ENCODE measurements at places on chromosomes 4 and X.

GRCh38 chrX:56728752-56729151 lies 291 bp upstream of the NBDY start:
- no peak for DNase-seq

- no peak for DNase-seq
These were observed 64.7 kb downstream of the RBM47 start for GRCh38 chr4:40564815-40565483.

DNA sequence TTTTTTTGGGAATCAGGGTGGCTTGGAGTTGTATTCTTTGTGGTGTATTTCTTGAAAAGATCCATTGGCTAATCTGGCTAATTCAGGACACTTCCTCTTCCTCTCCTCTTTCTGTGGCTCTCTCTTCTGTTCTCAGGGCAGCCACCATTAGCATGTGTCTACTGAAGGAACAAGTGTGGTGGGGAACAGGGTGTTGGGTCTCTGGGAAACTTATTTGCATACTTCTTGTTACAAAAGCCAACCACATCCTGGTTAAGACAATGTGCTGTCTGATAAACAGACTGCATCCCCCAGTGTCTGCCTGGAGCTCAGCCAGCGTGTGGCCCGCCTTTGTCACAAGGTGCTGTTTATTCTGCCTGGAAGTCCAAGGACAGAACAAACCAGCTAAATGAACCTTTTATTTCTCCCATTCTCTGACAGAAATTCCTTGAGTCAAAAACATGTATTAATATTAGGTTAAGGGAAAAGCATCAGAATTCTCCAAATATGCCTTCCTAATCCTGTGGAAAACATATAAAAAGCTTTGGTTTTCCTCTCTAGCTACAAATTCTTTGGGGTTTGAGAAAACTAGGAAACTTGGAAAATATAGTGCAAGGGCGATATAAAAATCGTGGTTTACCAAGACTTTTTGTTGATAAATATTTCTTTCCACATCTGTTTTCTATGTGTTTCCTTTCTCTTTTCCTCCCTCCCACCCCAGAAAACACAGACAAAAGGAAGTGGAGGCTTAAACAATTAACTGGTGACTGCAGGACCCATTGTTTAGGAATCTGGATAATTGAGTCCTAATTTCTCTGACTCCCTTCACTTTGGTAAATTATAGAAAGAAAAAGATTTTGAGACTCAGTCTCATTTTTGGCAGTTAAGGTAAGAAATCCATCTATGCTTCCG lies 203.6 kb downstream of the SPRY1 start:
- DNase-seq = peak; percentile 98

DNA sequence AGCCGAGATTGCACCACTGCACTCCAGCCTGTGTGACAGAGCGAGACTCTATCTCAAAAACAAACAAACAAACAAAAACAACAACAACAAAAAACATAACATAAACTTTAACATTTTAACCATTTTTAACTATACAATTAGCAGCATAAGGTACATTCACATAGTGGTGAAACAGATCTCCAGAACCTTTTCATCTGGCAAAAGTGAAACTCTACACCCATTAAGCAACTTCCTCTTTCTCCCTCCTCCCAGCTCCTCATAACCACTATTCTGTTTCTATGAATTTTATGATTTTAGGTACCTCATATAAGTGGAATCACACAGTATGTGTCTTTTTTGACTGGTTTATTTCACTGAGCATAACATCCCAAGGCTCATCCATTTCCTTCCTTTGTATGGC lies 103.6 kb downstream of the FAM13A start:
- no peak for DNase-seq

GRCh38 chr4:116688536-116688935 lies 396.8 kb downstream of the TRAM1L1 start:
- no peak for DNase-seq
